ENCODE measurements at places on chromosomes 11 and 22.
A peak's percentile ranks its signal among the peaks of the same experiment; 100 is the strongest.

DNA sequence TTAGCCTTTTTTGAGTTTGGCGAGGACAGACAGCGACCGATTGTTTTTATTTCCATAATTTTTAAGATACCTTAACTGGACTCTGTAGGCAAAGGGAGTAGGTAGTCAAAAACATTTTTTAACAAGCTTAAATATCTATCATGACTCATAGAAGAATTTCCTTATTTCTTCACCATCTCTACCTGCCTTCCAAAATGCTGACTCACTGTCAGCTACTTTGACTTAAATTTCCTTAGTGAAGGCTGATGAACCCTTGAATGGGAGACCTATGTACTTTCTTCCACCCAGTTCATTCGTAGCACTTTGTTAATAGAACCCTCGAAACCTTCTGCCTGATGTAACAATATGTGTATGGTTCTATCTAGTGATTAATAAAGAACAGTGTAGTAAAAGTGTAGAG lies 1.1 kb upstream of the MTMR2 start:
- no peak for DNase-seq

GRCh38 chr11:119472856-119473222 lies 49.9 kb upstream of the THY1 start:
- no peak for DNase-seq

GRCh38 chr11:69400140-69400539 lies 81.3 kb upstream of the LINC01488 start:
- DNase-seq = no peak

DNA sequence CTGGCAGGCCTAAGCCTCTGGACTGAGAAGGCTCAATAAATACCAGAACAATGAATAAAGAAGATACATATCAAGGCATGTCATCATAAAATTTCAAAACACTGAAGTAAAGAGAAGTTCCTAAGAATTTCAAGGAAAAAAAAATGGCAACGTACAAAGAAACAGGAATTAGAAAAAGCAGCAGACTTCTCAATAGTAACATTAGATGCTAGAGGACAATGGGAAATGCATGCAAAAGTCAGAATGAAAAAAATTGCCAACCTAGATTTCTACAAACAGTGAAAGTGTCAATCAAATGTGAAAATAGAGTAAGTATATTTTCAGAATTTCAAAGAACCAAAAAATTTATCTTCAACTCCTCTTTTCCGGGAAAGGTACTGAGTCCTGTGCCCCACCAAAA lies 125.0 kb downstream of the KCNC1 start:
- DNase-seq = no peak

DNA sequence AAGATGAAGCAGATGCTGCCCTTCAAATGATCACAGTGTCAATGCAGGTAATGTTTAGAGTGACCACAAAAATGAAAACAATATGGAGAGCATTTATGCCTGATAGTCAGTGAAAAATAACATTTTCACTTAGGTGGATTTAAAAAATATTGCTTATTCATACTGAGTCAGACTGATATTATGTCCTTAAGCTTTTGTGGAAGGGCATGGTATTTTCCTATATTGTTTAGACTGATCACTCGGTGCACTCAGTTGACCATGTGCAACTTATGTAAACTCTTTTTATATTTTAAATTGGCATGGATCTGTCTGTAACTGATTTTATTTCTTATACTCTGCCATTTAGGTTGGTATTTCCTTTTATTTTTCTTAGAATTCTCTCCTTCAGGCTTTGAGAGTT lies 106.6 kb downstream of the DYNC2H1 start:
- no peak for DNase-seq

GRCh38 chr11:58992489-58992888 lies 53.2 kb downstream of the GLYATL1 start:
- DNase-seq = no peak

GRCh38 chr11:70926543-70927201 lies 325.7 kb downstream of the SHANK2 start:
- no peak for DNase-seq

DNA sequence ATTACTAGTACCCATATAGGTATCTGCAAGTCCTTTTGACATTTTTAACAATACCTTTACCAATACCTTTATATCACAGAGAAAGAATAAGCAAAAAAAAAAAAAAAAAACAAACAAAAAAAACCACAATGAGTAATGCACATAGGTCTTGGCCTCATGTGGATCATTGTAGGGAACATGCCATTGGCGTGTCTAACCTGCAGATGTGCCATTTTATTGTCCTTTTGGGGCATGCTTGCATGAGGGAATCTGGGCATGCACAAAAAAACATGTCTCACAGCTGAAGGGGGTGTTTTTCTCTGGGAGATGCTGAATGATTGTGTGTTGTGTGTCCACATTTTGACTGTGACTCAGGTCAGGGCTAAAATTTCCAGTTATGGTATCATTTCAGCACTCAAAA lies 361.6 kb downstream of the GUCY1A2 start:
- DNase-seq = no peak

GRCh38 chr11:15300341-15300740 lies 185.6 kb downstream of the INSC start:
- DNase-seq = no peak

DNA sequence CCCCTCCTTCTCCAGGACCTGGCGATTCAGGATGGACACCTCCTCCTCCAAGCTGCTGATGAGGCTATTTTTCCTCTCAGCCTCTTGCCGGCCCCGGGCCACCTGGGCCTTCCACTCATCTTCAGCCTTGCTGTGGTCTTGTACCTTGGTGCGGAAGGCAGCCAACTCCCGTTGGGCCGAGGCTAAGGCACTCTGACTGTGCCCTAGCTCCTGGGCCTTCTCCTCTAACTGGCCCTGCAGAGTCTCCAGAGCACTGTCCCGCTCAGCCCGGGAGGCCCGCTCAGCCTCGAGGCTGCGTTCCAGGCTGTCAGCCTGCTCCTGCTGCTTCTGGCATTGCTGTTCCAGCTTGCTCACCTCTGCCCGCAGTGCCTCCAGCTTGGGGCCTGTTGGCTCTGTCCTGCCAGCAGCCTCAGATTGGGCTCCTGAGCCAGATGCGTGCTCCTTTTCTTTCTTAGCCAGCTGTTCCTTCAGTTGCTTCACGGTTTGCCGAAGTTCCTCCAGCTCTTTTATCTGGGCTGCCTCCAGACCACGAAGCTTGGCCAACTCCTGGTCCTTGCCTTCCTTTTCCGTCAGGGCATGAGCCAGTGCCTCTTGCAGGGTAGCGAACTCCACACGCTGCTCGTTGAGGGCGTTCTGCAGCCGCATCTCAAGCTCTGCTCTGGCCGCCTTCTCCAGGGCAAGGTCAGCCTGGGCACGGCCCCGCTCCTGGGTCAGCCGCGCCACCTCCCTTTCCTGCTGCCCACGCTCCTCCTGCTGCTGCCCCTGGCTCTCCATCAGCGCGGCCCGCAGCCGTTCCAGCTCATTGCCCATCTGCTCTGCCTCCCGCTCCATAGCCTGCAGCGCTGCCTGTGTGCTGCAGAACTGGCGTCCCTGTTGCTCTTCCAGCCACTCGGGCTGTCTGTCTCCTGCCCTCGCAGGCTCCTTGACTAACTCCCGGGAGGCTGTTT lies 15.3 kb downstream of the IL18BP start:
- DNase-seq = no peak

- peak; percentile 23 for DNase-seq
These were observed 3.8 kb downstream of the MPEG1 start for GRCh38 chr11:59208956-59209355.

DNA sequence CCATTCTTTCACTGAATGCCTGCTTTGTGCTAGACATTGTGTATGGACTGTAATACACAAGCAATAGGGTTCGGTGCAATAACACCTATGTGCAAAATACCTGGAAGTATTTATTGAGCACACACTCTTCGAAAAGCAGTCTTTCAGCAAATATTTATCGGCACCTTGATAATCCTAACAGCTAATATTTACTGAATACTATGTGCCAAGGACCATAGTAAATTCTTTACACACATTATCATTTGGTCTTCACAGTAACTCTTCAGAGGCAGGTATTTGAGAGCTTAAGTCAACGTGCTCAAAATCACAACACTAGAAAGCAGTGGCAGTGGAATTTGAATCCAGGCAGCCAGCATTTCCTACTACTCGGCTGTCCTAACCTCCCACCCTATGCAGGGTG lies 2.2 kb downstream of the B3GNT6 start:
- no peak for DNase-seq

- DNase-seq = no peak
These were observed 64.3 kb downstream of the CYB5R2 start for GRCh38 chr11:7609015-7609414.

DNA sequence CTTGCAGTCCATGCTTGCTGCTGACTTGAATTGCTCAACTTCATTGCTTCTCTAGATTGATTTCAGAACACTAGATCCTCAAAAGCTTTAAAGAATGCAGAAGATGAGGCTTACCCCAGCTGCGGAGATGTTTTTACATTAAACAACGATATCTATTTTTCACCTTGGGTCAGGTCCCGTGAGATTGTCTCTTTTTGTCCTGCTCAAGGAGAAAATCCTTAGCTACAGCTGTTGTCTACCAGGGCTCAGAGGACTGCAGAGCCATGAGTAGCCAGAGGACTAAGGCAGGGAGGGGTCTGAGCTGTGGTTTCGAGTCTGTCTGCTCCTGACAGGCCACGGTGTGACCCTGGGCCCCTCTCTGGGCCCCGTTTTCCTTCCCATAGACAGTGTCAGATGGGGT lies 51.4 kb downstream of the PKNOX2 start:
- DNase-seq = no peak

GRCh38 chr11:47144541-47144940 lies 32.1 kb downstream of the ARFGAP2 start:
- no peak for DNase-seq

GRCh38 chr22:28560046-28560742 lies 119.4 kb downstream of the TTC28 start:
- no peak for DNase-seq

- no peak for DNase-seq
These were observed 17.3 kb downstream of the TRMU start for GRCh38 chr22:46352691-46353386.

DNA sequence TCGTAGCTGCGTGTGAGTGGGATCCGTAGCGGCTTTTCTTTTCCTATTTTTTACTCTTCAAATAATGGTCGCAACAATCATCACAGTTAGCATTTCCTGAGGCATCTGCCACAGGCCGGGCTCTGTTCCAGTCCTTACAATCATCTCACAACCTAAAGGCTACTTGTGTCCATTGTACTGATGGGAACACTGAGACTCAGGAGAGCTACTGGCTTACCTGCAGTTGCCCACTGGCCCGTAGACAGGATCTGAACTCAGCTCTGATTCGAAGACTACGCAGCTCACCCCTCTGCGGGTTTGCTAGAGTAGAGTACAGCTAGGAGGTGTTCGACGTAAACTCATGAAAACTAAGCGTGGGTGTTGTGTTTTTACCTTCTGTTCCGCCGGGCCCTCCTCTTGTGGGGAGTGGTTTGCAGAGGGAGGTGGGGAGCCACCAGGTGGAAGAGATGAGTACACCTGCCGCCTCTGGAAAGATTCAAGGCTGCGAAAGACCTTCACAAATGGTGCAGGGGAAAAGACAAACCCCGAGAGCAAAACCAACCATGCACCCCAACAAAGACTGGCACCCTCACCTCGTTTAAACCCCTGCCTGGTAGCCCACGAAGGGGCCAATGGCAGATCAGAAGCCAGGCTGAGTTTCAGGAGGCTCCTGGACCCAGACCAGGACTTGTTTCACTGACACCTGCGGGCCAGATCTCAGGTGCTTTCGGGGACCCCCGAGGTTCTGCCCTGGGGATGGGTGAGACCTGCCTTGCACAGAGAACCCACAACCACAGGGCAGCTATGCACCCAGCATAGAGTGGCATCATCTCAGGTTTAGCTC lies 18.3 kb upstream of the RFPL3 start:
- DNase-seq = no peak

- DNase-seq = no peak
These were observed 4.2 kb downstream of the RNF215 start for GRCh38 chr22:30383061-30383460.

GRCh38 chr11:131982154-131982553 lies 611.7 kb downstream of the NTM start:
- DNase-seq = no peak

Measured in non-pigmented ciliary epithelial cell (primary cell).